ENCODE measurements at places on chromosomes 5 and 9.

- no peak for DNase-seq
Observed at GRCh38 chr9:81801190-81801589, 111.8 kb upstream of the TLE1 start.

- DNase-seq: no peak
Observed at GRCh38 chr9:124296094-124296493, 38.3 kb downstream of the NEK6 start.

- no peak for DNase-seq
Observed at GRCh38 chr5:161400583-161400982, 145.9 kb downstream of the GABRB2 start.

DNA sequence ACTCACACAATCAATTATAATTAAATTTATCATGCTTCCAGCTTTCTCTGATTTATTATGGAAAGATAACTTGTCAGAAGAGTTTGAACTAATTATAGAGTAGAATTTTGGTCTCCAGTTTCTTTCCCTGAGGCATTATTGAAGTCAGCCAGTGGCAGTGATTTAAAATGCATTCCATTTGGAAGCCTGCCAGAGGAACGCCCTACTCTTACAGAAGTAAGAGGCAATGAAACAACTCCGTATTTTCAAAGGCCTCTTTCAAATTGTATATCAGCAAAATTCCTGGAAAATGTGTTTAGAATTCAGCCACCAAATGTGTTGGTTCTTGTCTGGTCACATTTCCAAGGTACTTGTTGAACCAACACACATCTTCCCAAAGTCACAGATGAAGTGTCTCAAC lies 640.9 kb downstream of the SEMA5A start:
- DNase-seq: no peak

DNA sequence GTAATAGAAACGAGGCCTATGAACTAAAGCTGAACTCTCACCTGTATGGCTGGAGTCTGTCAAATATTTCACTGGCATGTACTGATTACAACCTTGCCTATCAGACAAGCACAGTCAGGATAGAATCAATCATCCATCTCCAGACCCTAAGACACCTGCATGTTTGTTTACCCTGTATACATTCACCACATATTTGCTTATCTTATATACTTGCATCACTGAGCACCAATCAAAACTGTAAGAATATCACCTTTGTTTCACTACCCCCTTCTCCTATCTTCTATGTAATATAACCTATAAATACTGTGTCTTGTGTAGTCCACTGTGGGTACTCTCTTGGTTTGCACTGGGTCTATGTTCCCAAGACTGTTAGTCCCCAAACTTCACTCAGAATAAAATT lies 1085.7 kb downstream of the TAF11L14 start:
- DNase-seq: no peak

- no peak for DNase-seq
Observed at GRCh38 chr9:127178686-127179632, 56.5 kb upstream of the ANGPTL2 start.

- DNase-seq: no peak
Observed at GRCh38 chr5:171840711-171841522, 55.3 kb downstream of the SMIM23 start.

DNA sequence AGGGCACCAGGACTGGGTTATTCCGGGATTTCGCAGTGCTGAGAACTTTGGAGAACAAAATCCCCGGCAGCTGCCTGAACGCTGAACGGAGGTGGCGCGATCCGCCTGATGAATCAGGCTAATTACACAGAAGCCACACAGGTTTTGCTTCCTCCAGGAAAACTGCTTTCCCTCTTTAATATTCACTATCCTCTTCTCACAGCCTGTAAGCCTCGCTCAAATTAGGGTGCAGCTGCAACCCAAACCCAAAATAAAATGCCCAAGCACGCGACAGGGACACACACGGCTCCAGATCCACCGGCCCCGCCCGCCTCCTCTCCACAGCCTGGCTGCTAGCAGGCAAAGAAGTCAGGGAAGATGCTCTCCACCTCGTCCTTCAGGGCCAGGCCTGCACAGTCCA lies 6.0 kb downstream of the SOHLH1 start:
- DNase-seq: no peak

DNA sequence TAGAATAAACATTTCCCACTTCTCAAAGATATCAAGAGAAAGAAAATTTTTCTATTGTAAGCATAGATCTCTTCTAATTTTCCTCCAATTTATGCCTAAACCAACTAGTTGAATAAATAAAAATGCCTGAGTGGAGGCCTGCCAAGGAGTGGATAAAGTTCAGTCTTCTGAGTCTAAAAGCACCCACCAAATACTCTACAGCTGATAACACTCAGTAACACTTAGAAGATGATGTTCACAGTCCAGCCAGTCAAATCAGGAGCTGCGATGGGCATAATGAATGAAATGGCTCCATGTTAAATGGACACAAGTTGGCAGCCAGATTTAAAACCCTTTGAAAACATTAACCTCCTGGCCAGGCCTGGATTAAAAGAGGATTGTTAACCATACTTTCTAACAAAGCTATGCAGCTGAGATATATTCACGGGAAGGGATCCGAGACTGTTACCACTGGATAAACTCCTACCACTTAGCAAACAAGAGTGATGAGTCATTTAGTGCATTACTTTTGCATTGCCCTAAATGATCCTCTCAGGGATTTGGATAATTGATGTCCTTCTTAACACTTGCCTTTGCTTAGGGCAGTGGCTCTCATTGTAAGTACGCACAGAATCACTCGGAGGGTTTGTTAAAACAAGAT lies 63.7 kb upstream of the CCDC112 start:
- DNase-seq: no peak

DNA sequence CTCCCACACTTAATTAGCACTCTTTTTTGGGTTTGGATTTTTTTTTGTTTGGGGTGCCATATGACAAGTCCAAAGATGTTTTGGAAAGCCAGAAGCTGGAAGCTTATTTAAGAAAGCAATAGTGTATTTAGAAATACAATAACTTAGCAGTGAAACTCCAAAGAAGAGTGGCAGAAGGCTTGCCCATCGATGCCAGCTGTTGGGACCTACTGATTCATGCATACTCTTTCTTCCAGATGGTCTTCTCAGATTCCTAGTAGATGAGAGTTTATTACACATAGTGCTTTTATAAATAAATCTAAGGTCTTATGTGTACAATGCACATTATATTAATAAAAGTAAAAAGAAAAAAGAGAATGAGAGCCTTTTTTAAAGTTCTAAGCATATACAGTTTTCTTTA lies 374.6 kb downstream of the OSTF1 start:
- no peak for DNase-seq

- peak; percentile 8 for DNase-seq
Observed at GRCh38 chr9:755454-756381, 85.8 kb upstream of the DMRT1 start.

GRCh38 chr9:4497855-4498254 lies 7.6 kb downstream of the SLC1A1 start:
- DNase-seq: no peak

GRCh38 chr5:72951671-72952468 lies 4.0 kb upstream of the FCHO2 start:
- DNase-seq: no peak

DNA sequence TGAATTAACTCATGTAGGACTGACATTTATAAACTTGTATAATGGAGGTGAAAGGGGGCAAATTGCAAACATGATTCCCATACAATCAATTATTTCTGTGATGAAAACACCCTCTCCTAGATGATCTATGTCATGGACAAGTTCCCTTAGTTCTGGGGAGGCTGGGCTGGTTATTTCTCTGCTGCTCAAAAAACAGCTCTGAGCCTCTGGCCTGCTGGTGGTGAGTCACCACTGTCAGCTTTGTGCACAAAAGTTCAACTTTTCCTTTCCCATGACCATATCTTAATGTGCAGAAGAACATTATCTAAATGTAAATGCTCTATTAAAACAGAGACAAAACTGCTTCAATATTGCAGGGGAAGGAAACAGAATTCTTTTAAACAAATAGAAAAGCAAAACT lies 85.0 kb downstream of the HMHB1 start:
- no peak for DNase-seq

DNA sequence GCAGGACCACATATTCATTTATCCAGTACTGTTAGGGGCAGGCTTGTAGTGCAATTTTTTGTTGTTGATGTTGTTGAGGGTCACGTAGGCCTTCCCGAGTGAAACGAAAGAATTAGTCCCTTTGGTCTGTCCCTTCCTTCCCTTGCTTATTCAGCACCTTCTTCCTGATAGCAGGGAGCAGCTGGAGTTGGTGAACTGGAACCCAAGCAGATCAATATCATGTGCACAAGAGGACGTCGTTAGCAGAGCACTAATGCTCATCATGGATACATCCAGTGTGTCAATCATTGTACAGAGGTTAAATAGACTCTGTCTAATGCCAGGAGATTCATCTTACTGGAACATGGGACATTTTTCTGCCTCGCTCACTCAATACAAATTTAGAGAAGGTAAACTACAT lies 33.0 kb upstream of the MAP1B start:
- DNase-seq: no peak

GRCh38 chr5:175195698-175196656 lies 248.0 kb downstream of the DRD1 start:
- DNase-seq: no peak
